ENCODE measurements at places on chromosomes 6 and 20.

- peak overlapping the region; percentile 45 for H3K27ac ChIP-seq
- peaks cover 35% of the 10 kb centered on the region for H3K4me1 ChIP-seq
- no peak for DNase-seq
- peaks cover 9% of the 10 kb centered on the region for H3K36me3 ChIP-seq
- H3K4me3 ChIP-seq = peak overlapping the region; percentile 37
- no peaks in the 10 kb centered on the region for H3K27me3 ChIP-seq
Measured at GRCh38 chr20:47531458-47531857, 29.8 kb downstream of the NCOA3 start.

DNA sequence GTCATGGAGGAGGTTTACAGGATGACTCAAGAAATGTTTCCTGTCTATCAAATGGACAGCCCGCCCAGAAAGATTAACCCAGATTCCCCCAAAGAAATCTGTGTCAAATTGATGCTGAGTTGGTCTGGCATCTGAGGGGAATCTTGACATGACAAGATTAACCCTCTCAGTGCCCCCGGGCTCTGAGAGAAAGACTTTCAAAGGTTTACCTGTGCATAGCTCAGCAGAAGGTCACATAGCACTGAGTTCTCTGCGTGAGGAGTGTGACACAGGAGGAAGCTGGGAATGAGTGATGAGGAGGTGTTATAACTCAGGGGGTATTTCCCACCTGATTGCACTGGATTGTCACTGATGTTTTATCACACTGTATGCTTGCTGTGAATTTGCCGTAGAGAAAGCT is 601.2 kb downstream of the DHX35 start:
- no peaks in the 10 kb centered on the region for H3K4me1 ChIP-seq
- no peaks in the 10 kb centered on the region for H3K36me3 ChIP-seq
- no peak for DNase-seq
- no peak overlapping the region for H3K27ac ChIP-seq
- H3K4me3 ChIP-seq = no peak overlapping the region
- H3K27me3 ChIP-seq = peaks cover 4% of the 10 kb centered on the region

DNA sequence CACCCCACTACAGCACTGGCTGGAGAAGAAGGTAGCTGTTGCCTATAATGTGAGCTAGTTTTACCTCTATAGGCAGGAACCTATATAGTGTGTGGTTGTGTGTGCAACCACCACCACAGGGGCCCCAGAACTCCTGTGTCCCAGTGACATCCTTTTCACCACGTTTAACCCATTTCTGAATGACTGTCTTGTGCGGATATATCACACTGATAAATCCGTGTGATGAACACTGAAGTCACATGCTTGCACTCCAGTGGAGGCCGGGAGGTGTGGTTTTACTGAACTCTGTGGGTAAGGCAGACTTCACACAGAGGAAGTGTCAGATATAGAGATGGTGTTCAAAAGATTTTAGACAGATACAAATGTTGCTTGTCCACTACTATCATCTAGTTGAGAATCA is 32.5 kb downstream of the SDHAF4 start:
- no peak for DNase-seq
- H3K27me3 ChIP-seq = no peaks in the 10 kb centered on the region
- no peak overlapping the region for H3K4me3 ChIP-seq
- H3K27ac ChIP-seq = no peak overlapping the region

GRCh38 chr6:154561750-154562149 is 51.3 kb upstream of the CNKSR3 start:
- peaks cover 13% of the 10 kb centered on the region for H3K27me3 ChIP-seq
- no peak overlapping the region for H3K4me3 ChIP-seq
- no peak overlapping the region for H3K27ac ChIP-seq
- no peaks in the 10 kb centered on the region for H3K36me3 ChIP-seq

- DNase-seq = no peak
- H3K27ac ChIP-seq = no peak overlapping the region
- H3K4me1 ChIP-seq = peaks cover 5% of the 10 kb centered on the region
- peaks cover 2% of the 10 kb centered on the region for H3K36me3 ChIP-seq
- H3K27me3 ChIP-seq = peaks cover 20% of the 10 kb centered on the region
- H3K4me3 ChIP-seq = no peak overlapping the region
Measured at GRCh38 chr6:89002523-89002922, 39.1 kb upstream of the RNGTT start.

- no peak overlapping the region for H3K4me3 ChIP-seq
- peaks cover 12% of the 10 kb centered on the region for H3K36me3 ChIP-seq
- H3K27me3 ChIP-seq = peaks cover 57% of the 10 kb centered on the region
- H3K27ac ChIP-seq = no peak overlapping the region
- peaks cover 30% of the 10 kb centered on the region for H3K4me1 ChIP-seq
Measured at GRCh38 chr20:46020555-46020954, 8.5 kb upstream of the SLC12A5 start.

GRCh38 chr6:150898399-150899170 is 33.1 kb downstream of the MTHFD1L start:
- no peaks in the 10 kb centered on the region for H3K27me3 ChIP-seq
- peaks cover 3% of the 10 kb centered on the region for H3K36me3 ChIP-seq
- H3K4me3 ChIP-seq = no peak overlapping the region

GRCh38 chr6:7761051-7761450 is 35.2 kb downstream of the BMP6 start:
- no peak overlapping the region for H3K4me3 ChIP-seq
- H3K4me1 ChIP-seq = no peaks in the 10 kb centered on the region
- no peak for DNase-seq

GRCh38 chr6:27312950-27313271 is 838 bp upstream of the POM121L2 start:
- no peak overlapping the region for H3K27ac ChIP-seq
- H3K4me1 ChIP-seq = peaks cover 15% of the 10 kb centered on the region
- peaks cover 87% of the 10 kb centered on the region for H3K27me3 ChIP-seq
- peaks cover 11% of the 10 kb centered on the region for H3K36me3 ChIP-seq

DNA sequence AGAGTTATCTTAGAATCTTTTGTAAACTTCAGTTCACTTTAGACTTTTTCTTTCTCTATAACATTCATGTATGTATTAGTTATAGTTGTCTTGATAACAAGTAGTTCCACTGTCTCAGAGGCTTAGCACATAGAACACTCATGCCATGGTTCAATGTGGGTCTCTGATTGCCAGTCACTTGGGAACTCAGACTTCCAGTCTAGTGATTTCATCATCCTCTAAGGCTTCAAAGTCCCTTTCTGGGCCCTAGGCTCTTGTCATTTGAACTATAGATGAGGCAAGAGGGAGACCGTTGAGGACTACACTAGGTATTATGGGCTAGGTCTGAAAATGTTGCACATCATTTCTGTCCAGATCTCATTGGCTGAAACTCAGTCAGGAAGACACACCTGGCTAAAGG is 8.4 kb upstream of the EEF1E1 start:
- peaks cover 50% of the 10 kb centered on the region for H3K27me3 ChIP-seq
- H3K4me3 ChIP-seq = no peak overlapping the region
- H3K4me1 ChIP-seq = no peaks in the 10 kb centered on the region
- H3K27ac ChIP-seq = no peak overlapping the region
- DNase-seq = no peak

DNA sequence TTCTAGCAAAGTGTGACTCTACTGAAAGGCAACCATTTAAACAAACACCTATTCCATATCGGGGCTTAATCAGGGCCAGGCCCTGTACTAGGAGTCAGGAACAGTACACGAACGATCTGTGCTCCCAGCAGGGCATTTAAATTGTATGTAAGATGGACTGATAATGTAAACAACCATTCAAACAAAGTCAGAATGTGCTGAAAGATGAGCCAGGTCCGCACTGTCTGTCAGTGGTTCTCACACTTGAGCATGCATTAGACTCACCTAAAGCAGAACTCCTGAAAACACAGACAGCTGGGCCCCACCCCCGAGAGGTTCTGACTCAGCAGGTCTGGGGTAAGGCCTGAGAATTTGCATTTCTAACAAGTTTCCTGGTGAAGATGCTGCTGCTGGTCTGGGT is 81.6 kb downstream of the PXDC1 start:
- H3K4me3 ChIP-seq = no peak overlapping the region
- H3K4me1 ChIP-seq = no peaks in the 10 kb centered on the region
- no peaks in the 10 kb centered on the region for H3K36me3 ChIP-seq
- DNase-seq = no peak
- no peak overlapping the region for H3K27ac ChIP-seq
- H3K27me3 ChIP-seq = peaks cover 5% of the 10 kb centered on the region

DNA sequence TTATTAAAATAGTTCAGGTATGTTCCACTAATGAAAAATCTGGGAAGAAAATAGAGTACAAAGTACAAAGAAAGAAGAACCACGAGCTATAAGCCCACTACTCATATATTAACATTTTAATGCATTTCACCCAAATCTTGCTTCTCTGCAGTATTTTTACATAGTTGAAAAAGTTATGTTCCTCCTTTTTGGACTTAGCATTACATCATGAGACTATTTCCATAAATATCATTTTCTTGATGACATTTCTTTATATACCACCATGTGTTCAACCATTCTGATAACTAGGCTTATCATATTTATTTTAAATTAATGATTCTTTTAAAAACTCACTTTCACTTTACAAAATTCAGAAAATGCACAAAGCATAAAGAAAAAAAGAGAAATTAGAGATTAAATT is 3.0 kb downstream of the IPCEF1 start:
- H3K27ac ChIP-seq = no peak overlapping the region
- peaks cover 6% of the 10 kb centered on the region for H3K4me1 ChIP-seq
- H3K27me3 ChIP-seq = peaks cover 21% of the 10 kb centered on the region
- no peak for DNase-seq

DNA sequence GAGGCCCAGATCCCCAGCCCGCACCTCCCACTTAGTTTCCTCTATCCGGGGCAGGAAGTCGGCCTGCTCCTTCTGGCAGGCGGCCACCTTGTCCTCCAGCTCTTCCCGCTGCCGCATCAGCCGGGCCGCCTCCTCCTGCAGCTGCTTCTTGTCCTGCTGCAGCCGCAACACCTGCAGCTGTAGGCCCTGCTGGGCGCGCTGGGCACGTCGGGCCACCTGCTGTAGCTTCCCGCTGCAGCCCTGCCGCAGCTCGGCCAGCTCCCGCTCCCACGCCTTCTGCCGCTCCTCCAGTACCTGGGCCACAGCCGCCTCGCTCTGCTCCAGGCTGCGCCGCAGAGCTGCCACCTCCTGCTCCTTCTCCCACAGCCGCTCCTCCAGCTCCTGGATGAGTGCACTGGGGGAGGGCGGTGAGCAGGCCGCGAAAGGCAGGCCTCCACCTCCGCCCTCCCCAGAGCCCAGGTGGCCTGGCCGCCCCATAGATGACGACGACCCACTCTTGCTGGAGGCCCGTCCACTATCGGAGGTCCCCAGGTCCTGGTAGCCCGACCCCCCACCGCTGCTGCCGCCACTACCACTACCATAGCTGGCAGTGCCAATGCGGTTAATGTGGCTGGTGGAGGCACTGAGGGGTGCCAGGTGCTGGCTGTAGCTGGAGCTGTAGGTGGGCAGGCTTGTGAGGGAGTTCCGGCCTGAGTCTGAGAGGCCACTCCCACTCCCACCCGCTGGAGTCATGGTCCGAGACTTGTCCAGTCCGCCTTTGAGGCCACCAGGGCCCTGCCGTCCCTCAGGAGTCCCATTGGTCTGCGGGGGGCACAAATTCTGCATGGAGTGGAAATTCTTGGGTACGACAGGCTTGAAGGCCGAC is 6.0 kb upstream of the FASTKD5 start:
- DNase-seq = no peak
- H3K27me3 ChIP-seq = peaks cover 18% of the 10 kb centered on the region
- H3K27ac ChIP-seq = no peak overlapping the region

GRCh38 chr6:25302677-25303128 is 23.5 kb downstream of the CARMIL1 start:
- H3K27ac ChIP-seq = no peak overlapping the region
- DNase-seq = no peak
- H3K36me3 ChIP-seq = no peaks in the 10 kb centered on the region

- H3K36me3 ChIP-seq = peaks cover 3% of the 10 kb centered on the region
- H3K4me3 ChIP-seq = no peak overlapping the region
- H3K27ac ChIP-seq = no peak overlapping the region
- no peaks in the 10 kb centered on the region for H3K4me1 ChIP-seq
Measured at GRCh38 chr6:71034563-71035345, 77.9 kb upstream of the B3GAT2 start.

DNA sequence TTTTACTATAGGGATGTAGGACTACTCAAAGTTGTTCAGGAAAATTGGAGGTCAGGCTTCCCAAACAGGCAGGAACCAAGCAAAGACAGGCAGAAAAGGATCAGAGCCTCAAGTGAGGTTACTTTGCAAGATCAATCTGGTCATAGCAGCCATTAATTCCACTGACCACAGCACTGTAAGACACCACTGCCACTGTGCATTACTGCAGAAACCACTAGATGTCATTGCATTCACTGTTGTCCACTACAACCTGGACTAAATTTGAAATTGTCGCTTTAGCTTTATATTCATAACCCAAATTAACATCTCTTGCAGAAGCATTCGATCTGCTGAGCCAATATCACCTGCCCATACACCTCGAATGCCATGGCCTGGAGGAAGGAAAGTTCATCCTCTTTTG is 126.9 kb upstream of the UFL1 start:
- no peak for DNase-seq
- H3K27ac ChIP-seq = no peak overlapping the region
- no peak overlapping the region for H3K4me3 ChIP-seq
- no peaks in the 10 kb centered on the region for H3K36me3 ChIP-seq

- H3K27me3 ChIP-seq = no peaks in the 10 kb centered on the region
- no peak for DNase-seq
- H3K27ac ChIP-seq = no peak overlapping the region
- H3K4me3 ChIP-seq = no peak overlapping the region
- H3K4me1 ChIP-seq = no peaks in the 10 kb centered on the region
Measured at GRCh38 chr6:5112066-5112799, 27.1 kb downstream of the PPP1R3G start.

DNA sequence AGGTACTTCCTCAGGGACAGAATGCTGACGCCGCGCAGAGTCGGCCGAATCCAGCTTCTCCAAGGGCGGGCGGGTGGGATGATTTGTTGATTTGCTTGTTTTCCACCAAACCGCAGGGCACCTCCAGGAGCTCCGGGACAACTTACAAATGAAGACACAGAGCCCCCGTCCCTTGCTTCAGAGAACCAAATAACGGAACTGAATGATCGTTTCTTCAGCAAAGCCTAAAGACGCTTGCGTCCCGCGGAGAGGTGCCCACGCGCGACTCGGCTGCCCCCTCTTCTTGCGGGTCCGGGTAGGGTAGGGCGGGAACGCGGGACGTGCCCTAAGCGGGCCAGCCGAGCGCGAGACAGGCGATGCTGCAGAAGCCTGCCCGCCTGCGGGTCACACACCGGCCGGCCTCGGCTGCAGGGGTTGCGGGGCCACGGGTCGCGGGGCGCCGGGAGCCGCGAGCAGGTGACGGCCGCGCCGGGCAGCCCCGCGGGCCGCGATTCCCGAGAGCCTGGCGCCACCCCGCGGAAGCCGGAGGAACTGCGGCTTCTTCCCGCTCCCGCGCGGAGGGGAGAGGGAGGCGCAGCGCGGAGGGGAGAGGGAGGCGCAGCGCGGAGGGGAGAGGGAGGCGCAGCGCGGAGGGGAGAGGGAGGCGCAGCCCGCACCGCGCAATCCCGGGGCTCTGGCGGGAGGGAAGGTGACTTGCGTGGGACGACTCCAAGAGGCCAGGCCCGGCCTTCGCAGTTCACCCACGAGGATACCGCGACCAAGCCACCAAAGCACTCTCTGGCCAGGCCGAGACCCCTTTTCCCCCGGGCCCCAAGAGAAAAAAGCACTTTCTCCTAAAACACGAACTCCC is 7.7 kb upstream of the FOXF2 start:
- peaks cover 6% of the 10 kb centered on the region for H3K36me3 ChIP-seq
- peak; percentile 33 for DNase-seq
- peaks cover 61% of the 10 kb centered on the region for H3K27me3 ChIP-seq
- peak overlapping the region; percentile 71 for H3K4me3 ChIP-seq
- peaks cover 28% of the 10 kb centered on the region for H3K4me1 ChIP-seq

GRCh38 chr20:4155953-4156352 is 140.6 kb upstream of the RNF24 start:
- H3K4me3 ChIP-seq = no peak overlapping the region
- H3K27me3 ChIP-seq = peaks cover 13% of the 10 kb centered on the region
- peaks cover 14% of the 10 kb centered on the region for H3K4me1 ChIP-seq
- no peak for DNase-seq
- H3K27ac ChIP-seq = no peak overlapping the region
- peaks cover 9% of the 10 kb centered on the region for H3K36me3 ChIP-seq

Measured in T-helper 17 cell (primary cell).